Kidney (tissue), 22 donors: ENCODE measurements at places on chromosomes 11 and 22. TPM values are rescaled to one million over a fixed set of nuclear protein-coding genes. Genes with fewer than 3 reads are reported as not detected.
A peak's percentile ranks its signal among the peaks of the same experiment; 100 is the strongest.

- DNase-seq = no peak
Measured at GRCh38 chr11:130858215-130858614, 58.1 kb downstream of the SNX19 start.

DNA sequence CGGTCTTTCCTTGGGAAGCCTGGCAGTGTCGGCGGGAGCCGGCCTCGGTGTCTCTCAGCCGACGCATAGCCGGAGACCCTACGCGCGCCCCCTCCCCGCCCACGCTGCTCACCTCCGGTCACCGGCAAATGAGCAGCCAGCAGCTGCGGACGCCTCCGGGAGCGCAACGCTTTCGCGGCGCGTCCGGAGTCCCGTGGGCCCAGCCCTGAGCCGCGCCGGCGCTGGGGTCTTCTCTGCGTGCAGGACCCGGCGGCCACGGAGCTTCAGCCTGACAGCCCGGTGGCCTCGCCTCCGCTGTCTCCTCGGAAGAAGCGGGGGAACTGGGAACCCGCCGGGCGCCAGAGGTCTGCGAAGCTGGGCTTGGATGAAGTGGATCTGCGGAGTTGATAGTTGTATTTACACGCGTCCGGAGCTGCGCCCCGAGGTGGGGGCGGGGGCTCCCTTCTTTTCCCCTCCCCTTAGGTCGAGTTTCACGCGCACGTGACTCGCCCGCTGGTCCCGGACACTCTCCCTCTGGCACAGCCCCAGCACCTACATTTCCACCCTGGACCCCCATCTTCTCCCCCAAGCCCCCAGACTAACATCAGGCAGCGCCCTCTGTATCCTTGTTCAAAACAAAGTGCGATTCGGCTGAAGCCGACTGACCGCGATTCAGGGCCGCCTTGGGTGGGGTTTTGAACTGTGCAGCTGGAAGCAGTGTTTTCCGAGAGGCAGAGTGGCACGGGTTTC lies at the start of gene SLC43A1:
Gene SLC43A1 (minus strand): TSS at position 371 of the 729 bp plus-strand sequence. CDS start 1,591 bp downstream, outside the sequence.
- DNase-seq = peak; percentile 50

- no peak for DNase-seq
Measured at GRCh38 chr22:41899110-41899509, 15.8 kb downstream of the SHISA8 start.

- DNase-seq = no peak
Measured at GRCh38 chr11:102640946-102641345, 15.8 kb upstream of the MMP20 start.

- no peak for DNase-seq
Measured at GRCh38 chr22:50720301-50721256, 17.4 kb upstream of the ACR start.

DNA sequence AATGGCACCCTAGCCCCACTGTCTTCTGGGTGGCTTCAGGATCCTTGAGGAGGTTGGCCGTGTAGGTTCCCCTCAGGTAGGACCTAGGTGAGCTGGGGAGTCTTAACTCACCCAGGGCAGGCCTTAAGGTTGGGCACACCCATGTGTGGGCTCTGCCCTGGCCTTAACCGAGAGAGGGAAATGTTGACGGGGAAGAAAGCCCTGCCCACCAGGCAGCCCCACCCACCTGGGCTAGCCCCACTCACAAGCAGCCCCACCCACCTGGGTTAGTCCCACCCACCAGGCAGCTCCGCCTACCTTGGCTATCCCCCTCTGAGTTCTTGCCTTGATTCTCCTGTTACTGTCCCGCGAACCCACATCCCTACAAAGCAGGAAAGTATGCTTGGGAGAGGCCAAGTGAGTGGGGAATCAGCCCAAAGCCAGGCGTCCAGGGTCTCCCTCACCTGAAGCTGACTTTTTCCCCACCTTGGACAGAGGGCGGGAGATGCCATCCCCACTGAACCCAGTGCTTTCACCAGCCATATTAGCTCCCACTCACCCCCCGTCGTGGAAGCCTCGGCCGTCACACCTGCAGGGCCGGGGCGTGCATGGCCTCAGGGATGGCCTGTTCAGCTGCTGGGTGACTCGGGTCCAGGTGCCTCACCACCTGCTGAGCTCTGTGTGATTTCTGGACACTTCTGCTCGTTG lies at the start of gene MYEOV:
Gene MYEOV (plus strand): TSS at position 337 of the 687 bp plus-strand sequence. CDS start 1,200 bp downstream, outside the sequence.
- peak; percentile 74 for DNase-seq

GRCh38 chr11:2381494-2382128 lies 4.5 kb downstream of the CD81 start:
- no peak for DNase-seq

DNA sequence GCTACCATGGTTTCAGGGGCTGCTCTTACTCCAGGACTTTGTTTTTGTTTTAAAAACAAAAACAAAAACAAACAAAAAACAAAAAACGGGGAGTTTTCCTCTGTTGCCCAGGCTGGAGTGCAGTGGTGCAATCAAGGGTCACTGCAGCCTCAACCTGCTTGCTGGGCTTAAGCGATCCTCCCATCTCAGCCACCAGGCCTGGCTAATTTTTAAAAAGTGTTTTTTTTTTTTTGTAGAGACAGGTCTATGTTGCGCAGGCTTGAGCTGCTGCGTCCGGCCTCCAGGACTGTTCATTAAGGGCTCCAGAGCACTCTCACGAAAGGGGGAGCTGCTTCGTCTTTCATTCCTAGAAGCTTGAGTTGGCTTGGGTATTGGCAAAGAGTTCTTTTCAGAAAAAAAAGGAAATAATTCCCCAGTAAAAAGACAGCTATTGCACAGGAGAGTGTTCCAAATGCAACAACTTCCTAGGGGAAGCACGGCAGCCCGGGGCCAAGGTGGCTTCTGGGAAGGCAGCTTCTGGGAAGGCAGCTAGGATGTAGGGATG lies 78.5 kb downstream of the NAT10 start:
- DNase-seq = no peak

GRCh38 chr11:27291954-27292636 lies 70.9 kb downstream of the CCDC34 start:
- no peak for DNase-seq

- DNase-seq = peak; percentile 47
Measured at GRCh38 chr11:65417702-65418430, 4.7 kb upstream of the NEAT1 start.

GRCh38 chr22:26432619-26433311 lies 3.7 kb downstream of the ASPHD2 start:
- no peak for DNase-seq

- DNase-seq = no peak
Measured at GRCh38 chr11:12845163-12845562, 164.0 kb upstream of the RASSF10 start.

The MS4A4E gene
- total RNA-seq = 9.4 TPM

The CCDC15 gene
- 1.5 TPM for total RNA-seq

The PIM3 gene
- total RNA-seq = 107 TPM

The DMC1 gene
- 0.66 TPM for total RNA-seq

The TRIM49 gene
- total RNA-seq = not detected

The PKP3 gene
- 3.6 TPM for total RNA-seq

The NRXN2 gene
- total RNA-seq = 13.3 TPM

The CNIH2 gene
- 0.63 TPM for total RNA-seq

The CHST1 gene
- total RNA-seq = 2.8 TPM
